ENCODE measurements at places on chromosomes 3 and 15.
A peak's percentile ranks its signal among the peaks of the same experiment; 100 is the strongest.

DNA sequence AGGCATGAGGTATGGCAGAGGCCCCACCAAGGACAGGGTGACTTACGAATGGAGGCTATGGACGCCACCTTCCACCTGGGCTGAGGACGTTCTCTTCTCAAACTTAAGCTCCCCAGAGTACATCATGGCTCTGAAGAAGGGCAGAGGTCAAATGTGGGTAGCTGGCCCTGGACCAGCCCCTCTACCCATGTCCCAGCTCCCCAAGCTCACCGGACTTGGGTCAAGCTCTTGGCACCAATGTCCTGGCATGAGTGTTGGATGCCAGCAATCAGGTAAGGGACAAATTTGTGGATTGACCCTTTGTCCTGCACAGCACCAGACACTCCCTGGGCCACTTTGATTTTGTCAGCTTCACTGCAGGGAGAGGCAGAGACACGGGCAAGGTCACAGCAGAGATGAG, 2.5 kb downstream of the NDUFAF3 start:
- no peak for DNase-seq

DNA sequence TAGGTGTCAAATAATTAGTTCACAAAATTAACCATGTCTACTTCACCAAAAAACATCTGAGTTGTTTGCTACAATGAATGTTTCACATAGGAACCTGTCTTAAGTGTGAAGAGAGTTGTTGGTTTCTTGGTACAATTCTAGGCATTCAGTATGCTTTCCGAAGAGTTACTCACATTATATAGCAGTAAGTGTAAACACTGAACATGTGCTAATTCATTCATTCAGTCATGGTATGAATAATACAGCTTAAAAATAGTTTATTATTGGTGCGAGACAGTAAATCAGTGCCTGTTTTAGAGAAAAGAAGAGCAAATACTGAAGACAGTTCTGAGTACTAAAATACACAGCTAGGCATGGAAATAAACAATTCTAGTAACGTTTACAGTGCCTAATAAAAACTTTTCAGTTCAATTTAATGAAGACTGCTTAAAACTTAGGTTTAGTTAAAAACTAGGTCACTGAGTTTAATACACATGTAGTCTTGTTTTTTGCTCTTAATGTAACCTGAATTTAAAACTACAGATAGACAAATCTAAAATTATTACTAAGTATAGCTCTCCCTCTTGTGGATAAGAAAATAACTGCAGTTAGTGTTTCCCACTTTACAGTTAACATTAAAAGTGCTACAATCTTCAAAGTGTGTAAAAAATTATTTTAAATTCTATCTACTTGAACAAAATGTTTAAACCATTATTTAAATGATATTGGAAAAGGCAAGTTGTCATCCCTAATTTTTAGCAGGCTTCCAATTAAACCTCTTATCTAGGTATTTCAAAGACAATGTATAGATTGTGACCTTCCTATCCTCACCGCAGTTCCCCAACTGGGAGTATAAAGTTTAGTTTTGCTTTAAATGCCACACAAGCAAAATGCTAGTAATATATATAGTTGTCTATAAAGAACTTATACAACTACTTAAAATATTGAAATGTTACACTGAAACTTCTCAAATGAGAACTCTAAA, 20.1 kb upstream of the ZCWPW2 start:
- no peak for DNase-seq

- no peak for DNase-seq
Measured at GRCh38 chr3:114650808-114651207, 357.0 kb downstream of the TIGIT start.

DNA sequence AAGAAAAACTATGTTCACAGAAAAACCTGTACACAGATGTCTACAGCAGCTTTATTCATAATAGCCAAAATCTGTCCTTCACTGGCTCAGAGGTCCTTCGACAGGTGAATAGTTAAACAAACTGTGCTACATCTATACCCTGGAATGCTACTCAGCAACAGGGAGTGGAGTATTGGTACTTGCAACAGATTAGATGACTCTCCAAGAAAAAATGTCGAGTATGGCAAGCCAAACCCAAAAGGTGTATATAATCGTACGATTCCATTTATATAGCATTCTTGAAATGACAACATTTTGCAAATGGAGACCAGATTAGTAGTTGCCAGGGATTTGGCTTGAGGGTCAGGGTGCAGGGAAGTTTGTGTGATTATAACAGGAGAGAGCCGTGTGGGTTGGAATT, 22.4 kb upstream of the RGMA start:
- DNase-seq: no peak

- DNase-seq: peak; percentile 13
Measured at GRCh38 chr3:174243171-174243570, 616.0 kb upstream of the NAALADL2 start.

GRCh38 chr3:10189557-10190354, 25.0 kb downstream of the IRAK2 start:
- DNase-seq: peak; percentile 25

DNA sequence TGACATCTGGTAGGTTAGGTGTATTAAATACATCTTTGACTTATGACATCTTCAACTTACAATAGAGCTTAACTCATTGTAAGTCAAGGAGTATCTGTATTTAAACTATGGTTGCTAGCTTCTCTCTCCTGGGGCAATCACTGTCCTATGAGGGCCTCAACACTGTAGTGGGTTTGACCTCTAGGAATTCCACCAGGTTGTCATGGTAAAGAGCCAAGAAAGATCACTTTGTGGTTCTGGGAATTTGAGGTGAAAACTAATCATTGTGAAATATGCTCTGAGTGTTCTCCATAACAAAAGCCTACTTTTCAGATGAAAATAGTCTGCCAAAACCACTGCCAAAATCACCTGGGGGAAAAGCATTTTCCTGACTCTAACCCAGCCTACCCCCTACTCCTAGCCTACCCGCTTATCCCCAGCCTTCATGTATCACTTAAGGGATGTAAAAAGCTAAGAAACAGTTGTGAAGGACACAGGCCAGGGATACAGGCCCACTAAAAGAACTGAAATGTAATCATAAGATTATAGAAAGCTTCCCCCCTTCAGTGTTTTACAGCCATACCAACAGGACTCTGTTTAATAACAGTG, 723.8 kb downstream of the MECOM start:
- DNase-seq: no peak

GRCh38 chr3:46285931-46286619, 43.8 kb downstream of the CCR3 start:
- DNase-seq: no peak

- no peak for DNase-seq
Measured at GRCh38 chr3:195761123-195761566, 40.4 kb downstream of the MUC20 start.

- DNase-seq: peak; percentile 38
Measured at GRCh38 chr15:66931768-66932633, 133.4 kb upstream of the SMAD3 start.

DNA sequence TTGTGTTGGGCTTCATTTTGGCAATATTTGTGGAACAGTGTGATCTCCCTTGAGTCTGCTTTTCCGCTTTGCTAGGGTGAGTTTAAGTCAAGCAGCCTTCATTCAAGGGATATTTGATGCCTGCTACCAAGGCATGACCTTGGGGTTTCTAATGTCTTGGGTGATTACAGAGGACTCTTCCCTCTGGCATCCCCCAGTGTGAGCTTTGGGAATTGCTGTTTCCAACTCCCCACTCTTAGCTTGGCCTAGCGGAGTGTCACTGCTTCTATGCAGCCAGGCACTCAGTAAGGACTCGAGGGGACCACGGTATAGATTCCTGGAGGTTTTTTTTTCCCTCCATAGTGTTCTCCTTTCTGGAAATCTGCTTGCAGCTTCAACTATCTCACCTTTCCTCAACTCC, 21.1 kb downstream of the GCNT3 start:
- DNase-seq: peak; percentile 55

DNA sequence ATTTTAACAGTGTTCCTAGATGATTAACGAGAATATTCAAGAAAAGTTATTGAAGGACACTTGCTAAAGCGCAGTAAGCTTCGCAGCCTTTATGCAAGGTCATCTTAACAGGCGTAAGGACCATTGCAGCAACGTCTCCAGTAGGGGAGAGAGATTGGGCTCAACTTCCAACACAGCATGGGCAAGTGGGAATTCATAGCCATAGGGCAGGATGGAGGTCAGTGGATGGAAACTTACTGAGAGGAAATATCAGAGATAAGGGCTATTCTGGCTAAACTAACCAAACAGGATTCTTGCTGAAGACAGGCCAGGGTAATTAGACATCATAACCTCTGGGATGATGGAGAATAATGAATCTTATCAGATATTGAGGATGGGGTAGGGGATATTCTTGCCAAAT, 82.8 kb downstream of the DHX36 start:
- no peak for DNase-seq

DNA sequence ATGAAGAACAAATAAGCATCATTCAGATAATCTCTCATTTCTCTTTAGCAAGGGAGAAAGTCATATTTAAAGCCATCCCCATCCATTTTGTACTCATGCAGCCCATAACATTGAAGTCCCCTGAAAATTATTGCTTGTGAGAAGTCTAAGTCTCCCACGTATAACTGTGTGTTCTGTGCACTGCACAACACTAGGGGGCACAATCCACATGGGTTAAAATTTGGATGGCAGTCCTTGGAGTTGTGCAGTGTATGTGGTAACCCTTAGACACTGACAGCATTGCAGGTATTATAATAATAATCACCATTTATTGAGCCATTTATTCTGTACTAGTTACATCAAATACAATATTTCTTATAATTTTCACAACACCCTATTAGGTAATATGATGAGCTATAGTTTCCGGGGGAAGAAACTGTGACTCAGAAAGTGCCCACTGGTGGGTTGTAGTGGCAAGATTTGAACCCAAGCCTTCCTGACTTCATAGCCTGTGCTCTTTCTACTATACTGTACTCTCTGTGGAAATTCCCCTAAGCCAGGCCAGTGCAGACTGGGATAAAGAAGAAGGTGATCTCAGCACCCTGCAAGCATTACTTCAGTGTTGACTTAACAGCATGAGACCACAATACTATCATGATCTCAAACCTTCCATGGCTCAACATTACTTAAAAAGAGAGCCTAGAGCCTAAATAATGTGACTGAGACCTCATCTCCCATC, 15.7 kb downstream of the KCNAB1 start:
- DNase-seq: no peak

DNA sequence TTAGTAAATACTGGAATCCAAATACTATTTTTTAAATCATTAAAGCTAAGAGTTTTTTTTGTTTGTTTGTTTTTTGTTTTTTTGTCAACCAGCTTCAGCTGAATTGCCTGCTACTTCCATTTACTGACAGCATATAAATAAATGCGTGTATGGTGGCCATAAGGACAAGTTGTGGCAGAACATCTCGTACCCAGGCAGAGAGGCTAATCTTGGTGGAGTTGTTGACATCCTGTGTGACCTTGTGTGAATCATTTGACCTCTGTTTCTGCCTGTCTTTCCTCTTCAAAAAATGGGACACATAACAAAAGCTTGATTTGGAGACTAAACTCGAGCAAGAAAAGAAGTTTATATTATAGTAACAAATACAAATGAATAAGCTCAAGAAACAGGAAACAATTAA, 734.2 kb downstream of the MCTP2 start:
- DNase-seq: no peak

DNA sequence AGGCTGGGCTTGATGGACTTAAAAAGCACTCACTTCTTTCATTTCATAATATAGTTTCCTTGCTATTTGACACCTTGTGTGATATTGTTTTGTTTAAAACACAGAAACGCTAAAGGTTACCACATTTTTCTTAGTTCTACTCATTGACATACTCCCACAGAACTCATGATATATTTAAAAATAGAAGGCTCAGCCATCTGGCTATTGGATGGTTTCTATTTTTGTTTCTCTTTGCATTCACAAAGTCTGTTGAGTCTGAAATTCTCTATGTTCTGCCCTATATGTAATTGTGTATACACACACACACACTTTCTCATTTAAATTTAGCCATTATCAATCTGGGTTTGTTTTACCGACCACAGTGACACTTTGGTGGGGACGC, 128.2 kb downstream of the SOX2 start:
- DNase-seq: no peak

DNA sequence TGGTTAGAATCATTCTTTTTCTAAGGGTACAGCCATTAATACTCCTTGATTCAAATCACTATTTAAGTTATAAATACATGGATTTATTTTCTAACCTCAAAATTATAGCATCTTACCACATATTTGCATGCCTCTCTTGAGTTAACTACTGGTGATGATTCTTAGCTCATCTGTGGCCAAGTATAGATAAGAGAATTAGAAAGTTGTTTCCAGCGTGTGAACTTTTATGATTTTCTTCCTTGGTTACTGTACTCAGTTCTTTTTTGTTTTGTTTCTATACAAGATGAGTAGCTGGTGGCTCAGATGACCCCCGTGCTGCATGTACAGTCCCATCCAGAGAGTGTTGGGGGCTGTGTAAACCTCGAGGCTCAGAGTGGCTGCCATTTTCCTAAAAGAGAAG, 124.6 kb downstream of the IGF1R start:
- no peak for DNase-seq

- DNase-seq: no peak
Measured at GRCh38 chr3:112247350-112247749, 46.7 kb downstream of the SLC9C1 start.

DNA sequence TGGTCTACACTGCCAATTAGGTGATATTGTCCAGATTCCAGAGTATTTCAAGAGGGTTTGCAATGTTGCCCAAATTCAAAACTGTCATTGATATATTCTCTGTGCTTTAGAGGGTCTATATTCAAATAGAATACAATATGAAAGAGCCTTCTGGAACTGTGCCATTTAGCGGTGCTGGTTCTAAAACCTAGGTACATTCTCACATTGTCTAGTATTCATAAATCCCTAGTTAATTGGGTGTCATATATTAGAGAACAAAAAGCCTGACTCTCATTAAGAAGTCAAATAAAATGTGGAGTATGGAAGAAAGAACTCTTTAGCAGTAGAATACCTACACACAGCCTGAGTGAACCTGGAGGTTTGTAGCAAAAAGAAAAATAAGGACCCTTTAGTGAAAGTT, 447.9 kb downstream of the CNTN6 start:
- DNase-seq: no peak

- no peak for DNase-seq
Measured at GRCh38 chr15:22236469-22236868, 156.1 kb downstream of the OR4M2 start.

DNA sequence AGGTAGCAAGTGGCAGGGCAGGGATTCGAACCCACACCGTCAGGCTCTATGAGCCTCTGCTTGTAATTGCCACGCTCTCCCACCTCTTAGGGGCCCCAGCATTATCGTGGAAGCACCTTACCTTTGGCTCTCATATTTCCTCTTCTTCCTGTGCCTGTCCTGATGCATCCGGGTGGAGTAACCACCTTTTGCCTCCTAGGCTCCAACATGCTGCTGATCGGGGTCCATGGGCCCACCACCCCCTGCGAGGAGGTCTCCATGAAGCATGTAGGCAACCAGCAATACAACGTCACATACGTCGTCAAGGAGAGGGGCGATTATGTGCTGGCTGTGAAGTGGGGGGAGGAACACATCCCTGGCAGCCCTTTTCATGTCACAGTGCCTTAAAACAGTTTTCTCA, 40.4 kb downstream of the DNASE1L3 start:
- no peak for DNase-seq

GRCh38 chr3:21055015-21055414, 696.0 kb downstream of the ZNF385D start:
- no peak for DNase-seq

Data from SJCRH30 (cell line).